NB4 (cell line): ENCODE measurements at places on chromosomes 3 and 15.

DNA sequence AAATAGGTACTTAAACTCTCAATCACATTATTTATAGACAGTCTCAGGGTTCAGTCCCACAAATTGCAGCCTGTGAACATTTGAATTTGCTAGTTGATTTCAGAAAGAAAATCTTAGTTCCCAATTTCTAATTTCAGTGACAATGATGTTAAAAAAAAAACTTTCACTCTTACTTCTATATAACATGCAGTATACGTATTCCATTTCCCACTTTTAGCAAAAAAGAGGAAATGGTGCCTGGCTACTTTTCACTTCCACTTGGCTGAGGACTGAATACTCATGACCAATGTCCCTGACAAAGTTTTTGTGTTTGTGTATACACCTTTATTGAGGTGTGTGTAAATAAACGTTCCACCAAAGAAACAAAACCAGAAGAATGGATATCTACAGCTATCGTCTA lies 32.1 kb upstream of the XCR1 start:
- DNase-seq: peak; percentile 26

DNA sequence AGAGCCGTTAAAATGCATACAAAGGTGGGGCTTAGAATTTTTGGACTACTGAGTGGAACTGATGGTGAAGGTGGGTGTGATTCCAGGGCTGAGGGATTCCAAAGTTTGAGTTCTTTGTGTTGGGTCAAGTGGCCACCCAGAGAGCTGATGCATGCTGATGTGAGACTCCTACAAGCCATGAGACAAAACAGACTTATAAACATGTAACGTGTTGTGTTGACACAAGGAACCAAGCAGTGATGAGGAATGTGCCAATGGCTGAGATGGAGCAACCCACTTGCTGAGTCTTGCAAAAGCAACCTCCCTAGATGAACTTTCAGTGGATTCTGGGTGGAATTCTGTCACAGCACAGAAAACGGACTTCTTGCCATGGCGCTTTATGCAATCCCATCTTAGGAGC lies 289.0 kb downstream of the TLE3 start:
- DNase-seq: no peak

- DNase-seq: no peak
These were observed 100.7 kb downstream of the ASB7 start for GRCh38 chr15:100703032-100703578.

- no peak for DNase-seq
These were observed 3.5 kb downstream of the CSK start for GRCh38 chr15:74785194-74786032.

GRCh38 chr3:102761766-102762165 lies 327.0 kb downstream of the ZPLD1 start:
- no peak for DNase-seq

GRCh38 chr3:172653004-172653572 lies 57.8 kb downstream of the NCEH1 start:
- no peak for DNase-seq

DNA sequence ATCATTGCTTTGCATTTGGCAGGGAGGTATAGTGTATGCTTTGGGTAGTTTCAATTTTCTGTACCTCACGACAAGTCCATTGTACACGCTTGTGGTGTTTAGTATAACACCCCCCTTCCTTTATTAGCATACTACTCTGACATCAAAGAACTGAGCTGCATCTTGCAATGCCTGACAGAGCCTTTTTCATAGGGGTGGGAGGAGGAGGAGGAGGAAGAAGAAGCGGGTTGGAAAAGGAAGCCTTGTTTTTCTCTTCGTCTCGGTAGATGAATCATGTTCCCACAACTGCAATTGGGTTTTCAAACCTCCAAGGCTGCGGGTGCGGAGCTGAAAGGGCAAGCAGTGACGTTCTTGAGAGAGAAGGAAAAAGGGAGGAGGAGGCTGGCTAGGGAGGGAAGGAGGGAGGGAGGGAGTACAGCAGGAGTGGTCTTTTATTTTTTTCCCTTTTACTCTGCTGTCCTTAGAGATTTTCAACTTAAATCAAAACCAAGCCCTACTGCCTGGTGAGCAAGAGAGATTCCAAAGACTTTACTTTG lies 175.7 kb downstream of the KLHL25 start:
- peak; percentile 82 for DNase-seq

GRCh38 chr3:177601152-177601551 lies 403.9 kb upstream of the TBL1XR1 start:
- no peak for DNase-seq

GRCh38 chr3:190004656-190005055 lies 116.0 kb downstream of the P3H2 start:
- DNase-seq: no peak

DNA sequence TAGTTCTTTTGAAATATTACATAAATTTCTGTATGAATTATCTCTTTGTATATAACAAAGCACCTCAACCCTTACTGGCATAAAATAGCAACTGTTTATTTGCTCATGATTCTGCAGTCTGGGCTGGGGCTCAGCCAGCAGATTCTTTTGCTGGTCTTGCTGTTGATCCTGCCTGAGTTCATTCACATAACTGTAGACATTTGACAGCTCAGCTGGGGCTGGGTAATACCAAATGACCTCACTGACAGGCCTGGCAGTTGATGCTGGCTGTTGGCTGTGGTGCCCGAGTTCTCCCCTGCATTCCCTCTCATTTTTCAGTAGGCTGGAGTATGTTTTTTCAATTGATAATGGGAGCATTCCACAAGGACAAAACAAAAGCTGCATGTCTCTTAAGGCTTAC lies 449.9 kb upstream of the GOLIM4 start:
- no peak for DNase-seq

GRCh38 chr3:16666206-16666605 lies 61.0 kb upstream of the DAZL start:
- no peak for DNase-seq

- DNase-seq: no peak
These were observed 116.1 kb upstream of the CMC1 start for GRCh38 chr3:28125342-28125741.

- DNase-seq: no peak
These were observed 184.9 kb downstream of the ATG7 start for GRCh38 chr3:11457135-11457534.

GRCh38 chr3:55491296-55491816 lies 4.2 kb upstream of the WNT5A start:
- no peak for DNase-seq

DNA sequence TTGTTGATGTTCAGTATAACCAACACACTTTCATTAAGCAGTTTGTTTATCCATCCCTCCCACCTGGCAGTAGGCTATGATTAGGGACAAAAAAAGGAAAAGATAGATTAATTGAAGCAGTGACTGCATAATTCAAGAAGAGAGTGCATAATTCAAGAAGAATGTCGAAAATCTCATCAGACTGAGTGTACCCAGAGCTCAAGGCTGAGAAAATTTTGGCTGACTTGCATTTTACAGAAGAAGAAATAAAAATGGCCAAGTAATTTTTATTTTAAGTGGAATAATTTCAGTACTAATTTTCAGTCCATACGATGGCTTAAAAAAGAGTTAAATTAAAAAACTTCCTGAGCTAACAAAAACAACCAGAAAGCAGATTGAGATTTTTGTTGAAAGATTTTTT lies 145.4 kb upstream of the LRRFIP2 start:
- DNase-seq: no peak

GRCh38 chr3:110234831-110235230 lies 836.8 kb upstream of the NECTIN3 start:
- DNase-seq: no peak

GRCh38 chr3:147030274-147030673 lies 376.1 kb downstream of the ZIC4 start:
- DNase-seq: no peak

- no peak for DNase-seq
These were observed 203.6 kb upstream of the MDFIC2 start for GRCh38 chr3:70516076-70516475.

GRCh38 chr3:100545371-100545770 lies 53.0 kb downstream of the TMEM45A start:
- DNase-seq: no peak

DNA sequence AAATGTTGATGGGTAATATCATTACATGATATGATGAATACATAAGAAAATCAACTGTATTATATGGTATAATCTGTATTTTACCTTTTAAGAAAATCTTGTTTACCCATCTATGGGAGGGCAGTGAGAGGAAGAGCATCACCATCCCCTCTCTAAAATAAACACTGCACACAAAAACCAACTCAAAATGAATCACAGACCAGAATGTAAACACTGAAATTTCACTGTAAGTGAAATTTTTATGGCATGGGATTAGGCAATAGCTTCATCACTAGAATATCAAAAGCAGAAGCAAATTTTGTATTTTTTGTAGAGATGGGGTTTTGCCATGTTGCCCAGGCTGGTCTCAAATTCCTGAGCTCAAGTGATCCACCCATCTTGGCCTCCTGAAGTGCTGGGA lies 26.2 kb downstream of the IFT80 start:
- DNase-seq: no peak

GRCh38 chr3:193418576-193419373 lies 40.2 kb upstream of the ATP13A5 start:
- peak; percentile 3 for DNase-seq

DNA sequence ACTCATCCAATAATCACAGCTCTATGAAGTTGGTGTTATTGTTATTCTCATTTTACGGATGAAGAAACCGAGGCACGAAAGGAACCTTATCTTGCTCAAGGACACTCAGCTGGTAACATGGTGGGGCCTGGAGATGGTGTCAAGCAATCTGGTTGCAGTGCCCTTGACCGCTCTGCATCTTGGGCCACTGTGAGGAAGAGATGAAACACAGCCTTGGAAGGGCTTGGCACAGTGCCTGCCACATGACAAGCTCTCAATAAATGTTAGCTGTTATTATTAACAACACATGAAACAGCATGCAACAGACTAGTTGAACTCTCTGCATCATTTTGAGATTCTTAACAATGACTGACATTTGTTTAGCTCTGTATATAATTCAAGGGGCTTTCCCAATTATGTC lies 10.1 kb upstream of the ITGA11 start:
- DNase-seq: no peak

DNA sequence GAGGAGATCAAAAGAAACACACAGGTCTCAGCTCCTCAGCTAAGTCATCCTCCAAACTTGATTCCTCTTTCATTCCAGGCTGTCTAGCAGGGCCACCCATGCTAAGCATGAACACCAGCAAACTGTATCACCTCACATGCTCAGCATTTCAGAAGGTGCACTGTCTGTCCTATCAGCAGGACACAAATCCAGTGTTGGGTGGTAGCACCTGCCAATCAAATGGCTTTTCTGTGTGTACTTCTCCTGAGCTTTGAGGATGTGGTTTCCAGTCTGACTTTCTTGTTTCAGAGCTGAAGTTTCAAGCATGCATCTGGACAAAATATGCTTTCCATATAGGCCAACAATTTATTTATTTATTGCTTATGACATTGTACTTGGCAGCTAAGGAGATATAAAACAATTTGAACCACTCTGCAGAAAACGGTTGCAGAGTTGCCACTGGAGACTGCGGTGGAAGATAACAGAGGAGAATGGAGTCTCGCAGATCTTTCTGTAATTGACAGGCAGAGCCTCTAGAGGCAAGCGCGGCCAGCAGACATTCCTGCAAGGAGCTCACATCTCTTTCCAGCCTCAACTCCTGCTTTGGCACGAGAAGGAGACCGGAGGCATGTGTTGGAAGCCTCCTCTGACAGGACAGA lies 167.1 kb upstream of the WNT5A start:
- no peak for DNase-seq

DNA sequence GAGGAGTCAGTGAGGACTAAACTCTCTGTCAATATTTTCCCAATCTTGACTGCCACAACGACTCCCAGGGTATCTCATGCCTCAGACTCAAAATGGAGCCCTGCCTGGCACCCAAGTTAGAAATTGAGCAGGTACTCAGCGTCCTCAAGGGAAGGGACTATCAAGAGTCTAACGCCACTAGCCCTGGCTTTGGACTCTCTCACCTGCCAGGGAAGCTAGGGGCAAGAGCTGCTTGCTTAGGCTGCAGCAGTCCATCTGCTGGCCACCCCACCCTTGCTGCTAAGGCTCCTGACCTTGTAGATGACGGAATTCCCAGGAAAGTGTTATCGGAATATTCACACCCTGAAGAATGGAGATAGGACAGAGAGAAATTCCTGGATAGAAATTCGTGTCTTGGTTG lies 33.0 kb downstream of the ZIC4 start:
- no peak for DNase-seq

DNA sequence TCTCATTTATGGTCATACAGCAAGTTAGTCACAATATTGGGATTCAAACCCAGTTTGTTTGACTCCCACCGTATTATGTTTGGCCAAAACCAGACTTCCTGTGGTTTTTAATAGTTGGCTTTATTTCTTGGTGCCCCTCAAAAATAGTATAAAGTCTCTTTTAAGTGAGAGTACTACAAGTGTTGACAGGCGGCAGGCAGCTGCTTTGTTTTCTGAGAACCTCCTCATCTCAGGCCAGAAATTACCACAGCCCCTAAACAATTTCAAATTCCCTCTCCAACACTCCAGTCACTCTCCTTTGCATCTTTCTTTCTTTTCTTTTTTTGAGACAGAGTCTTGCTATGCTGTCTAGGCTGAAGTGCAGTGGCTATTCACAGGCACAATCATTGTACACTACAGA lies 121.5 kb downstream of the POLR2M start:
- DNase-seq: no peak

GRCh38 chr3:63532521-63532920 lies 120.0 kb upstream of the SNTN start:
- DNase-seq: no peak

DNA sequence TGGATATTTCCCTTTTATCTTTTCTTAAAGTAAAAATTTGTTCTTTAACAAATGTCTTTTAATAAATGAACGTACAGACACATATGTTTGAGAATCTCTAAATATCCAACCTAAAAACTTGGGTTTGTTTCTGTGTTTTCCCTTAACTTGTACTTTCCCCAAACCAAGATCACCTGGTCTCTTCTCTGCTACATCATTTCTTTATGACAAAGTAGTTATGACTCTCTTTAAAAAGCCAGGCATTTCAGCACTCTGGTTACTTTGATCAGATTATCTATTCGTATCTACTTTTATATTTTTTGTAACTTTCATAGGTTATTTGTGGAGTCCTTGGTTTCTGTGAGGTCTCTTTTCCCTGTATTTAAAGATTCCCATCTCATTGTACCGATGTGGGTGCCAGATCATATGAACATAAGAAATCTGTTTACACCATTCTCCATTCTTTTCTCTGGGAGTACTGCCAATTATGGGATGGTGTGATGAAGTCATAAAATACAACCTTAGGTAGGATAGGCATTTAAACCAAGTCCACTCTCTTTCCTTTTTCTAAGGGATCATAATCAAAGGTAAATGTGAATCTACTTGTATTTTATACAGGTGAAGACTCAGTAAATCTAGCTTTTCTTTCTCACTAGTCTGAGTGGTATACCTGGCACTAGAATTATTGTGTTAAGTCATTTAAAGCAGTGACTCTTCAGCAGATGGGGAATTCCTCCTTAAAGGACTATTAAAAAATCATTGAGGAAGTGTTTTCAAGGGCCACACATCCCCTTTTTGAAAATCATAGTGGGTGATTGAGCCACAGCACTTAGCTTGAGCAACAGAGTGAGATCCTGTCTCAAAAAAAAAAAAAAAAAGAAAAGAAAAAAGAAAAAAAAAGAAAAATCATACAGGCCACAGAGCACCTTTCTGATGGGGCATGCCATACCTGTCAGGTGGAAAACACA lies 12.4 kb upstream of the NFKBIZ start:
- peak; percentile 42 for DNase-seq

- peak; percentile 45 for DNase-seq
These were observed 145.4 kb upstream of the PROK2 start for GRCh38 chr3:71930056-71930991.

- no peak for DNase-seq
These were observed 22.7 kb upstream of the CHD2 start for GRCh38 chr15:92877416-92877815.
